ENCODE measurements at places on chromosomes 7 and 10.

GRCh38 chr7:71482284-71482683 lies 350.3 kb downstream of the GALNT17 start:
- DNase-seq = no peak

GRCh38 chr7:104552102-104552501 lies 223.7 kb downstream of the LHFPL3 start:
- no peak for DNase-seq

- no peak for DNase-seq
Observed at GRCh38 chr7:115273139-115273772, 351.4 kb downstream of the MDFIC start.

- no peak for DNase-seq
Observed at GRCh38 chr10:4643471-4643870, 182.5 kb upstream of the AKR1E2 start.

DNA sequence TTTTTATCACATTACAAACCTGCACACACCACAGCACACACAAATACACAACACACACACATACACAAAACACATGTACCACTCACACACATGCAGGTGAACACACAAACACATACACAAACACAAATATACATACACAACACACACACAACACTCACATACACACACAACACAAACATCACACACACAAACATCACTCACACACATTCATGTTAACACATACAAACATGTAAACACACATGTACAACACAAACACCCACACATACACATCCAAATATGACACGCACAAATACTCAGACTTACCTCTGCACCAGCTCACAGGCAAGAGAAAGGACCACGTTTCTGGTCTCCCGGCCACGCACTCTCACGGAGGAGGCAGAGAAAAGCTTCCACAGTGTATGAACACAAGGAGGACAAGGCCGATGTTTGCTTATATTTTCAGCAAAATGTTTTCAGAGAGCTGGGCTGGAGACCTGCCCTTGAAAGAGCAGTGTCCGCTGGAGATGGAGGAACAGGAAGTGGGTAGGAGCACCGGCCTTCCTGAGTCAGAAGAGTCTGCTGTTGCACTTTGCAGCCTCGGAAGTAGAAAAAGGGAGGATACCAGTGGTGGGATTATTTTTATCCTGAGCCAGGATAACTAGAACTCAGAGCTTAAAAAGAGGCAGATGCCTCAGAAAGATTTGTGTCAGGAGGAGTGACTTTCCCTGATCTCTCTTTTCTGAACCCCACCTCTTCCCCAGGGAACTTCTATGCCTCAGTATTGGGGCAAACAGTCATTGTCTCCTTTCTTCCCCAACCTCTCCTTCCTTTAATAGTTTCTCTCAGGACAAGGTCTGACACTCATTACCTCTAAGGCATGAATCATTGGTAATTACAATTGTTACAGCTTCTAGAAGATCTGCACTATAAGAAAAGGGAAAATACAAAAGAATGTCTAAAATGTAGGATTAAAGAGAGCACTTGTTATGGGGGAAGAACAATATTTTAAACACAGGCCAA lies at the start of gene GIMAP6:
Gene GIMAP6 (minus strand): TSS at position 520 of the 999 bp plus-strand sequence. CDS start 2,243 bp downstream, outside the sequence.
- no peak for DNase-seq

- DNase-seq = no peak
Observed at GRCh38 chr7:120991581-120991980, 3.1 kb downstream of the CPED1 start.

DNA sequence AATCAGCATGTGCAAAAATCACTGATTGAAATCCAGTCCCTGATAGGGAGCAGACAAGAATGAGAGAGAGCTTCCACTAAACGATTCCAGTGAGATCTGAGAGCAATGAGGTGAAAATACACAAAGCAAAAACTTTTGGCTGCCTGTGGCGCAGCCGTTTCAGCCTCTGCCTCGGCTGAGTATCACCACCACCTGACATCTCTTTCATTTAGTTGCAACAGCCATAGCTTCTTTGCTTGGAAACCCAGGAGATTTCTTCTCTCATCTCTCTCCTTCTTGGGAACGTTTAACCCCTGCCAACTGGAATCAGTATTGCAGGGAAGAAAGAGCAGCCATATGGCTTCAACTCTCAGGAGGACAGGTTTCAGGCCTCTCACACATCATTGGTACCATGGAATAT lies 237.3 kb upstream of the AGK start:
- no peak for DNase-seq

DNA sequence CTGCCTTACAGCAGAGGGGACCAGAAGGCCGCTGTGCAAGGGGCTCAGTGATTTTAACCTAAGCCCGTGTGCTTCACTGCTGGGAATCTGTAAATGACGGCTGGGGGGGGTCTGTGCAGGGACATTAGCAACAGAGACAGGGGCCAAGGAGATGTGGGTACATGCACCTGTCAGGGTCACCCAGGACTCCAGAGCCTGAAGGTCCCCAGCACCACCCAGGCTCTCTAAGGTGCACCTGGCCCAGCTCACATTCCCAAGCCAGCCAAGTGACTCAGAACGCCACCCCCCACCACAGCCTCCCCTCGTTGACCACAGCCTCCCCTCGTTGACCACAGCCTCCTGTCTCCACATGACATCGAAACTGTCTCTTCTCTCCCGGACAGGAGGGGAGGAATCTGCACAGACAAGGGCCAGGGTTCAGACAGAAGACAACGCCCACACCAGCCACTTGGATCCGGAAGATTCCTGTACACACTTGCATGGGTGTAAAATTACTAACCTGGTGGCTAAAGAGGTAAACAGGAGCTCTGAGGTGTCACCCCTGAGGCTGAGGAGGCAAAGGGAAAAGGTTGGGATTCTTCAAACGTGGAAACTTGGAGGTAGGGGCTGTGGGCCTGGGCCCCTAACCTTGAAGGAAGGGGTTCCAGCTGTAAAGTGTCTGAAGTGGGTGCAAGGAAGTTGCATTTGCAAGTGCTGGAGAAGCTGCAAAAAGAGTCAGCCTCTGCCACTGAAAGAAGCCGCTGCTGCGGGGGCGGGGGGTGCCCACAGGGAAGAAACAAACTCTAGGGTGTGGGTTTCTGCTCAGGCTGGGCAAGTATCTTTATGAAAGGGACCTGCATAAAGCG lies 27.0 kb downstream of the CALML3 start:
- DNase-seq = no peak

GRCh38 chr7:98755138-98755898 lies 114.5 kb downstream of the TMEM130 start:
- DNase-seq = no peak

GRCh38 chr7:71486856-71487628 lies 355.1 kb downstream of the GALNT17 start:
- no peak for DNase-seq

DNA sequence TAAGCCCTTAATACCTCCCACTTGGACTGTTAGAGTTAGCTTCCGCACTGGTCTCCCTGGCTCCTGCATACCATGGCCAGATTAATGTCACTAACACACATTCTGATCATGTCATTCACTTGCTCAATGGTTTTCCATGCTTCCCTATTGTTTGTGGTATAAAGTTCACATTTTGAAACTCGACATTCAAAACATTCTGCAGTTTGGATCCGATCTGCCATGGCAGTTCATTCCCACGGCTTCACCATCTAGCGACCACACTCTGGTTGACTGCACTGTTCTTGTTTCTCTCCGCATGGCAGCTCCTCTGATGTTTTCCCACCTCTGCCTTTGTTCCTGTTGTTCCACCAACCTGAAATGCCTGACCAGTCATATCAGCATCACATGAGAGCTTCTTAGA lies 87.4 kb upstream of the WAC start:
- no peak for DNase-seq

DNA sequence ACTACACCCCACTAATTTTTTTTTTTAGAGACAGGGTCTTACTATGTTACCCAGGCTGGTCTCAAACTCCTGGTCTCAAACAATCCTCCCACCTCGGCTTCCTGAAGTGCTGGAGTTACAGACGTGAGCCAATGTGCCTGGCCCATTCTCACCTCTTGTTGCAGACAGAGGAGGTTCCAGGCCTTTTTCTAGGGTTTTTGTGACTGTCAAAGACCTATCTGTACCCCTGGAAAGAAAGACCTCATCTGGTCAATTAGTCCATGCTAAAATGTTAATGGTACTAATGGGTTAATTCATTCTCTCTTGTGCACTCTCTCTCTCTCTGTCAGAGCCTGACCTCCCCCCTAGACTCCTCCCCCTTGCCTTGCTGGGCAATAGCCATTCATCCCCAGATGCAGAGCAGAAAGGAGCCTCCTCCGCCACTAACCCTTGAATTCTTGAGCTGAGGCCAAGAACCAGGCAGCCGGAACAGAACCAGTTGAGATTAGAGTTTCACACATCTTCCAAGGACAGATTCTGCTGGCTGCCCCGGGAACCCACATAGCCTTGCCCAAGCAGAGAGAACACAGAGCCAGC lies 209.7 kb downstream of the SKIDA1 start:
- peak; percentile 17 for DNase-seq

- no peak for DNase-seq
Observed at GRCh38 chr7:19665399-19666008, 43.3 kb downstream of the POLR1F start.

- no peak for DNase-seq
Observed at GRCh38 chr10:29189256-29189655, 99.6 kb upstream of the LYZL1 start.

DNA sequence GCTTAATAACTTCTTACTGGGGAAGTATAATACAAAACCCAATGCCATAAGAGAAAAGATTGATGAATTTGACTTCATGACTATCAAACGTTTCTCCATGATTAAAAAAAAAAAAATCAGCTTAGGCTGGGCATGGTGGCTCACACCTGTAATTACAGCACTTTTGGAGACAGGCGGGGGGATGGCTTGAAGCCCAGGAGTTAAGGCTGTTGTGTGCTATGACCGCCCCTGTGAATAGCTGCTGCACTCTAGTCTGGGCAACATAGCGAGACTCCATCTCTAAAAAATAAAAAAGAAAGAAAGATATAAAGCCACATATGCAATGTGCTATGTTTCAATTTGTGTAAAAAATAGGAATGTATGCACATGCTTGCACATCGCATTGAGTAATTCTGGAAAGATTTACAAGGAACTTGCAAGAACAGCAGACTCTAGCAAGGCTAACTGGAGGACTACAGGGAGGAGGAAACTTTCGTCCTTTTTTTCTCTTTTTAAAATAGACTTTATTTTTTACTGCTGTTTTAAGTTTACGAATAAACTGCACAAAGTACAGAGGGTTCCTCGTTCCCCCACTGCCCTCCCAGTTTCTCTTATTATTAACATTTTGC lies 10.3 kb upstream of the RARRES2 start:
- no peak for DNase-seq

GRCh38 chr7:148472406-148472805 lies 118.2 kb upstream of the C7orf33 start:
- DNase-seq = no peak

GRCh38 chr7:47846138-47846836 lies 102.0 kb downstream of the PKD1L1 start:
- no peak for DNase-seq

GRCh38 chr7:138773817-138774216 lies 24.0 kb upstream of the TMEM213 start:
- DNase-seq = no peak

- DNase-seq = no peak
Observed at GRCh38 chr7:92325173-92325572, 79.4 kb downstream of the ANKIB1 start.

DNA sequence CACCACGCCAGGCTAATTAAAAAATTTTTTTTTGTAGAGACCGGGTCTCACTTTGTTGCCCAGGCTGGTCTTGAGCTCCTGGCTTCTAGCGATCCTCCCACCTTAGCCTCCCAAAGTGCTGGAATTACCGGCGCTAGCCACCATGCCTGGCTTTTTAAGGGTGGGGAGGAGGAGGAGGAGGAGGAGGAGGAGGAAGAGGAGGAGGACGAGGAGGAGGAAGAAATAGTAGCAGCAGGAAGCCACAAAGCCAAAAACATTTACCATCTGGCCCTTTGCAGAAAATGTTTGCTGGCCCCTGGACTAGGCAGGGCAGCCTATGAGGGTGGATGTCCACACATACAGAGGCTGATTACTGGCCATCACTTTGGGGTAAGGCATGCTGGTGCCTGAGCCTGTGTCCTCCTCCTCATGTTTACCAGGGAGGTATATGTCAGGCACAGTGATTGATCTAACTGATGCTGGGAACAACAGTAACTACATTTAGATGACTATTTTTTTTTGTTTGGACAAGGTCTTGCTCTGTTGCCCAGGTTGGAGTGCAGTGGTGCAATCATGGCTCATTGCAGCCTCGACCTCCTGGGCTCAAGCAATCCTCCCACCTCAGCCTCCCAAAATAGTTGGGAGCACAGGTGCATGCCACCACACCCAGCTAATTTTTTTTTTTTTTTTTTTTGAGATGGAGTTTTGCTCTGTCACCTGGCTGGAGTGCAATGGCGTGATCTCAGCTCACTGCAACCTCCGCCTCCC lies 122.1 kb downstream of the HIP1 start:
- no peak for DNase-seq

DNA sequence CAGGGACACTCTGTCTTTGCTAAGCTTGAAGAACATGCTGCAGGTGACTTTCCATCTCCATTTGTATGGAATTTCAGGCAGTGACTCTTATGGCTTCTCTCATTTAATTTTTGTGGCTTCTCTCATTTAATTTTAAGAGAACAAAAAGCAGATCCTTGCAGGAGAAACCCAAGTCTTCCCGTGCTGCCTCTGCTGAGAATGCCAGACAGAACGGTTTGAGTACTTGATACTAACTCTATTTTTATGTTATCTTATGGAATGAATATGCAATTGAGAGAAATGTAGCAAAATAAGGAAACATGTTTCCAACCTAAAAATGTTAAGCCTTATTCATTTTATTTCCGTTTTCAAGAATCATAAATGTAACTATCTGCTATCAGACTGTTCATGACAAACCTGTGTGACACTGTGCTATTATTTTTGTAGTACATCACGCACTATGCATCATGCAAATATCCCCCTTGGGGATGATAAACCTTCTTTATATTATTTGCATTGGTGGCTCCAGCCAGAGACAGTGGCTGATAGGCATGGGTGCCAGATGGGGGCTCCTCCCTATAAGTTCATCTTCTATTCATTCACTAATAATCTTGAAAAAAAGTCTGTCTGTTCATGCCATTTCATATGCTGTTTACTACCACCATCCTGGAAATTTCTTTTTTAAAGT lies 6.9 kb upstream of the RAPGEF5 start:
- DNase-seq = no peak

DNA sequence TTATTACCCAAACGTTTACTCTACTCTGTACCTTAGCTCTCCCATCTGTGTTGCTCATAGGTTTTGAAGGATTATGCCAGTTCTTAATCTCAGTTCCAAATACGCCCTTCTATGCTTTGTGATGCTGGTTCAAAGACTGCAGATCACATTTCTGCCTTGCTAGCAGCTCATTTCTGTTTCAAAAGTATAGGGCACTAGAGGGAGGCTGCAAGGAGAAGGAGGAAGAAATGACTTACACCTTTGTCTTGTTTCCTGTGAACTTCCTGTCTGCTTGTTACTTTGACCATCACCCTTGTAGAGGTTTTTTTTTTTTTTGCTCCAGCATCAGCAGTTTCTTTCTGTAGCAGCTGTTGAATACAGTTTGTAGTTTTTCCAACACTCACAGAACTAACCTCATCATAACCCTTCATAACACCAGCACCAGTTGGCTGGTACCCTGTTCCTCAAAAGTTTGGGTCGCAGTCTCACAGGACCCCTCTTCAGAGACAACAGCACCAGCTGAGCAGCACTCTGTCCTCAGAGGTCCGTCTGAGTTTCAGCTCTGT lies 16.5 kb downstream of the SLK start:
- DNase-seq = no peak

- no peak for DNase-seq
Observed at GRCh38 chr10:87578842-87579401, 74.2 kb downstream of the MINPP1 start.

- no peak for DNase-seq
Observed at GRCh38 chr7:30285067-30285535, 704 bp downstream of the ZNRF2 start.
